Activated naive CD4-positive, alpha-beta T cell treated with anti-CD3 and anti-CD28 coated beads, Interleukin-2, amount 50 U/mL, for 72 hours (primary cell): ENCODE measurements at places on chromosomes 11 and 22.
A peak's percentile ranks its signal among the peaks of the same experiment; 100 is the strongest.

- peak; percentile 57 for DNase-seq
These were observed 6.8 kb downstream of the BID start for GRCh38 chr22:17767233-17768065.

DNA sequence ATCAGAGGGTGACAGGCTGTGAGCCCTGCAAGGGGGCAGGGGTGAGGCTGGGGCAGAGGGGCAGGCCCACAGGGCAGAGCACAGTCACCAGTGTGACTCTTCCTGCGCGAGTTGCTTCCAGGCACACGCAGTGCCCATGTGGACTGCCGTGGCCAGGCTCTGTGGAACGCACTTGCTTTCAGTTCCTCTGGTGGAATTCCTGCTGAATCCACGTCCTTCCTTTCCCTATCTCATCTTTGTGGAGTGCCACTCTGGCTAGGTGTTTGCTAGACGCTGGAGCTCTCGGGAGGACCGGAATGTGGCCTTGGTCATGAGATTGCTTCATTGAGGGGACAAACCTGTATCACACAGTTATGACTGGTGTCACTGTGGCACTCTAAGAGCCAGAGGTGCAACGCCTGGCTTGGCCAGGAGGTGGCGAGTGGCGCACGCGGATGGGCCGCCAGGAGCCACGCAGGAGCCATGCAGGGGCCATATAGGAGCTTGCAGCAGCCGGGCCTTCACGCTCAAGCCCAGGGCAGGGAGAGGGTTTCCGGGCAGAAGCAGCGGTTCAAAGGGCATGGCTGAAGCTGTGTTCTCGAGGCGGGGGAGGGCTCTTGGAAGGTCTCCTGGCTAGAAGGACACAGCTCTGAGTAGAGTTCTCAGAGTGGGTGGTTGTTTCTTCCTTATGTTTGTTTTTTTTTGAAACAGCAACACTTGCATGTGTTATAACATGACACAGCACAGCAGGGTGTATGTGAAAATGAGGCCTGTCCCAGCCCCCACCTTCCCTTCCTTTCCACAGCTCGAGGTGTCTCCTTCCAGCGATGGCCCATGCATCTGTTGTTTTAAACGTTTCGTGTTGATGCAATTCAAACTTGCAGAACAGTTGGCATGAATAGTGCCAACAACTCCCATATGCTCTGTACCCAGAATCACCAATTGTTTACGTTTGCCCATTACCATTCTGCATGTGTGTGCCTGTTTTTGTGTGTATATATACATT lies 36.2 kb downstream of the TBC1D22A start:
- peak; percentile 83 for DNase-seq

DNA sequence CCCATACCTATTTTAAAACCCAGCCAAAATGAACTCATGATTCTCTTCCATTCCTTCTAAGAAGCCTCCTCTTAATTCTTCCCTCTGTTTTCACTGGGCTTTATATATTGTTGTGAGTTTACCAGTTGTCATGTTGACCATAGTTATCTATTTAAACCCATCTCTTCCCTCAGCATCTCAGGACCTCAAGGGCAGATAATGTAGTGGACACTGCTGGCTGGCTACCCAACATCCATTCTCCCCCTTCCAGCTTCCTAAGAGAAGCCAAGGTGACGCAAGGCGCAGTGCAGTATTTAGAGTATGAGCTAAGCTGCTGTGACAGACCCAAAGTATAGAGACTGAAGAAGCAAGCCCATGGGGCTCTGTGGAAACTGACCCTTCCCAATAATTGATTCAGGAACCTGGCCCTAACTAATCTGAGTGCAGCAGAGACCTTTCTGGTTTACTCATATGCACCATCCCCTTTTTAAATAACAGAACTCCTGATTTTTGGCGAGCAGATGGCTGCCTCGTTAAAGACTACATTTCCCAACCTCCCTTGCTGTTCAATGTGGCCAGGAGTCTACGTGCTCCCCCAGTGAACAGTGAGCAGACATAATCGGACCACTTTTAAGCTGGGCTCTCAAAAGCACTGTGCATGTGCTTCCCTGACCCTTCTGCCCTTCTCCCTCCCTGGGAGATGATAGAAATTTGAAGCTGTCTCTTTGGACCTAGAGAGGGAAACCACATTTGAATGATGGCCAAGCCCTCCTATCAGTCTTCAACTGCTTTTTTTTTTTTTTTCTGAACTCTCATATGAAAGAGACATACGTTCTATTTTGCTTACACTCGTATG lies 28.1 kb upstream of the CREB3L1 start:
- DNase-seq, result no peak

- DNase-seq, result no peak
These were observed 12.8 kb downstream of the PLAAT4 start for GRCh38 chr11:63549411-63549810.

- no peak for DNase-seq
These were observed 387.1 kb downstream of the SOX6 start for GRCh38 chr11:15969281-15969680.

- DNase-seq, result no peak
These were observed 75.8 kb downstream of the GAS2 start for GRCh38 chr11:22742157-22742613.

- DNase-seq, result no peak
These were observed 25.0 kb upstream of the GAL start for GRCh38 chr11:68659158-68659921.

DNA sequence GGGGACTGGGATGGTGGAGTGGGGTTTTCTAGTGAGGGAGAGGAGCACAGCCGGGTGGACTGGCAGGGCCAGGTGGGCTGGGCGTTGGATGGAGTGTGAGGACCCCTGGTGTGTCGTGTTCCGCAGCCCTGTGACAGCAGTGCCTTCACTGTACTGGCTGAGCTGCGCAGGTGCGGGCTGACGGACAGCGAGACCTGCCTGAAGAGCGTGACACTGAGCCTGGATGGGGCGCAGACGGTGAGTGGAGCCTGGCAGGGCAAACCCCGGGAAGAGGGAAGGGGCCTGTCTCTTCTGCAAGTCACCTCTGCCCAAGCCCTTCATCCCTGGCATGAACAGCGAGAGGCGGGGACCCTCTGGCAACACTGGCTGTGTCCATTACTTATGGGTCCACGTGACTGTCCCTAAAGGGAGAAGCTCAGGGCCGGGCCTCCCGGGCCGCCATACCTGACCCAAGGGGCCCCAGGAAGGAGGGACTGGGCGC lies 10.0 kb downstream of the MUC5AC start:
- DNase-seq, result no peak

DNA sequence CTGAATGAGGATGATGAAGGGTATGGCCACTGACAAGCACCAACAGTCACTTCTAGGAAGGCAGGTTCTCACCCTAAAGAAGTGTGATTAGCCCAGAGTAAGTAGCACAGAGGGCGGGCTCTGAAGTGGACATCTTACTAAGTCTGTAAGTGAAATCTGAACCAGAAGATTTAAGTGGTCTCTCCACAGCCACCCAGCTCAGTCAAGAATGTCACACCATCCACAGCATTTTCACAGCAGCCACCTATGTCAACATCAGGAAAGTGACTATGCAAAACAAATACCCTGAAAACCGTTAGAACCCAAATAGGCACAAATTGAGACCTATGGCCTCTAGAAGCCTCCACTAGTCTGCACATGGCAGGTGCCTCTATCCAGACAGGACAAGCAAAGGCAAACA lies 23.0 kb upstream of the STK33 start:
- DNase-seq, result no peak
